ENCODE measurements at places on chromosomes 2 and 18.

DNA sequence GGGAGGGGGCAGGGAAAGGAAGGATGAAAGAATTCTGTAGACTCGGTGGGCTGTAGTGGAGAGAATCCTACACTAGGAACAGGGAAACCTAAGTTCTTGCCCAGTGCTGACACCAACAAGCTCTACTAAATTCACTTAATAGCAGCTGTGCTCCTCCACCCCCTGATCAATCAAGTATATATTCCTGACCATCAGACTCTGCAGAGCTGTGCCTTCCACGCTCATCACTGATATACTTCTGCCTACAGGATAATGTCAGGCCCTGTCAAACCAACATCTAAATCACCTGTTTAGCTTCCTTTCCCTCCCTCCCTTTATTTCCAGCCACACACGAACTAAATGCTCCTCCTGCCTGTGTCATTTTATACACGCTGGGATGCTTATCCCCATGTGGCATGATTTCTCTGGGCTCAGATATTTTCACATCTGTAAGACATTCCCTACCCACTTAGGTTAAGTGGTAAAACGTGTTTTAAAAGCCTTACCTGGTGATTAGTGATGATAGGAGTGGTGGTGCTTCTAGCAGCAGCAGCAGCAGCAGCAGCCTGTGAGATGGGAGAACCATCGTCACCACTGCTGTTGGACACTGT, 301.9 kb downstream of the LRRTM1 start:
- DNase-seq, result no peak

- no peak for DNase-seq
Measured at GRCh38 chr2:168180483-168180882, 66.9 kb downstream of the STK39 start.

DNA sequence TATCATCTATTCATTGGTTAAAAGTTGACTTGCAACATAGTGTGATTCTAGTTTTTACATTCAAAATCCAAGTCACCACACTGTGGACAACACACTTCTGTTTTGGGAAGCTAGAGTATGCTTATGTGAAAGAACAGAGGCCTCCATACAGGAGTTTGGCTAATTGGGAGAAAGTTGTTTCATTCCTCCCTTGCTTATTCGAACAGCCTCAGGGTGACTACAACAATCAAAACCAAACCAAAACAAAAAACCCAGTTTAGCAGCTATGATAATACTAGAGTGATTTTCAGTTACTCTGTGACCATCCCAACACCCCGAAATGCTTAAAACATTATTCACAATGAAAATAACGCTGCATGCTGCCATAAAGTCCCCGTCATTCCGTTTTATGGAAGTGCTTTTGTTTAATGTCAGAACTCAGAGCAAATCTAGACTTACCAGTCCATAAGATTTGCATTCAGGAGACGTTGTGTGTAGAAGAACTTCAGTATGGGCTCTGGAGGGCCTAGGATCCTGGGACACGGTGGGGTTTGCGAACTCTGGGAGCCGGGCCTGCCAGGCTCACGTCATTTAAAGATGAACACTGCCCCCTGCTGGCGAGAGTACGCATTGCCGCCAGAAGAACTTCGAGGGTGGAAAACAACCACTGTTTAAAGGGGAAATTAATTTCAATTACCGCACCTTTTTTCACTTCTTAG, 111.4 kb downstream of the FTCDNL1 start:
- DNase-seq, result no peak

- DNase-seq, result no peak
Measured at GRCh38 chr18:60664736-60665135, 292.2 kb upstream of the MC4R start.

DNA sequence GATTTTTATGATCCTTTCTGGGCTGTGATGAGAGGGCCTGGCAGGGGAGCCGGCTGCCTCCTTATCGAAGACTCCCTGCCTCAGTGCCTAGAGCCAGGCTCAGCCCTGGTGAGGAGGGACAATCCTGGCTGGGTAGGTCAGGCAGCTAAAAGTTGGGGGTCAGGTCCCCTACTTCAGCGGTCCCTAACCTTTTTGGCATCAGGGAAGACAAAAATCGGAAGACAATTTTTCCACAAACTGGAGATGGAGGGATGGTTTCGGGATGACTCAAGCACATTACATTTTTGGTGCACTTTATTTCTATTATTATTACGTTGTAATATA, 53.1 kb downstream of the HS1BP3 start:
- no peak for DNase-seq

Data from NCI-H510A (cell line).